ENCODE measurements at places on chromosomes 11 and 22.

DNA sequence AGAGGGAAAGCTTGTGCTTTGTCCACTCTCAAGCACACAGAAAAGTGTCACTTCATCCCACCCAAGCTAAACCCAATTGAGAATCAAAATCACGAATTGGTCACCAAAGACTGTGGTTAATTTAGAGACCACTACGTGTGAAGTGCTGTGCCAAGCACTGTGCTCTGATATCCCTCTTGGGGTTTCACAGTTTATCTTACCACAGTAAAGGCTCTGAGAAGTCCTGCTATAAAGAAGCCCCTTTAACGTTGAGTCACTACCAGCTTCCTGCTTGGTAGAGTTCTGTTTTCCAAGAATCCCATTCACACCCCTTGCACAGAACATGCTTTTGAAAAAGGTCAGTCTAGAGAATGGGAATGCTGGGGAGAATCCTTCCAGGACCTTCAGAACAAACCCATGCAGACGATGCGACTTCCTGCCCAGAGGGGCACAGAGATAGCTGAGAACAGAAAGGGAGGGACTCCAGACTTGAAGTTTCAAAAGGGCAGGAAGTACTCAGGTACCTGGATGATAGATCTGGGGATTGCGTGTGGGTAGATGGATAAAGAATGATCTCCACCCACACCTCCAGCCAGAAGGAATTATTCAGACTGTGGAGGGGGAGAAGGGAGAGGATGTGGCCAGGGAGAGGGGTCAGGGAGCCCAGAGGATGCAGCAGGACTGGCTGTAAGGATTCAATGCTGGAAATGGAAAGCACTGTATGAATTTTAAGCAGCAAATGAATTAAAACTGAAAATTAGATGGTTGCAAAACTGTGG is 18.1 kb upstream of the TSPAN18 start:
- DNase-seq = no peak

- no peak for DNase-seq
Measured at GRCh38 chr22:45321827-45322226, 12.1 kb downstream of the FAM118A start.

DNA sequence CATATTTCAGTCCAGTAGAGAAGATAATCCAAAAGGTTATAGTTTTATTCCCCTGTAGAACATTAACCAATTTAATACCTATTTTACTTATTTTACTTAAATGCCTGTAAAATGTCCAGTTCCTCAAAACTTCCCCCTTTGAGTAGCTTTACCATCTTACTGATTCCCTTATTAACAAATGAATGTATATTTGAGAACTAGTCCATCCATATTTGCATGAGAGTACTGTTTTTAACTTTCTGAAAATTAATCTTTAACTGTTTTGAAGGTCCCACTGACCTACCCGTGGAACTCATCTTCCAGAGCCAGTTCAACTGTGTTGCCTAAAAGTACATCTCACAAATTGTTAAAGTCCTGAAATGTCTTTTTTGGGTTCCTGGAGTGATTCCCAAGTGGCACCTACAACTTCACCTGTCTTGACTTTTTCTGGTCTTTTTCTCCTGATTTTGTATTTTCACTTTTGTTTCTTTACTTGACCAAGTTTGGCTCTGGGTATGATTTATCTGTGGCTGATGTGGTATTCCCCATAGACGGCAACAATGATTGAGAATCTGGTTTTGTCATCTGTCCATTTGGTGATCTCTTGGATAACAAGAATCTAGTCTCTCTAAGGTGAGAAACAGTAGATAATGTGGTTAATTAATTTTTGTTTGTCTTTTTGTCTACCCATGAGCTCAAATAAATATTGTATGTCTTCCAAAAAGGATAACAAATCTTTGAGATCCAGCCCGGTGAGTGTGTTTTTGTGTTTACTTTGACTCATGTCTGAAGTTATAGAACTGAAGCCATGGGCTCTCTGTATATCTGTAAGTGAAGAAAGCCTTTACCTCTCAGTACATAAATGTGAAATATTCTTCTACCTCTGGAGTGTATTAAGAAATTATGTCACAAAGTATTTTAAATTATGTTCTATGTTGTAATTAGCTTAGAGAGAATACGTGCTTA is 174.2 kb downstream of the ETS1 start:
- no peak for DNase-seq

DNA sequence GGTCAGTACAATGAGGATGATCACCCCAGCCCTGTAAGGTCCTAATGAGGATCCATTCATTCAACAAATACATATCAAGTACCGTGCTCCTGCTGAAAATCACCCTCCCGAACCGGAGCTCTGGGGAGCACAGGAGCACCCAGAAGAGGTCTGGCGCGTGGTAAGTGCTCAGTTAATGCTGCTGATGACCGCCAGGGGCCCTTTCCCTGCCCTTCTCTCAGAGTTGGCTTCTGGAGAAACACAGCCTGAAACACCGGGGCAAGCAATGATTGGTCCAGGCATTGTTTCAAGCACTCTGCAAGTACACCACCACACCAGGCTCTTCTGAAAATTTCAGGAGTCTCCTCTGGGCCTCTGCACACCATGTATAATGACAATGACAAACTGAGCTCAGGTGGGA is 3.8 kb upstream of the CCDC86 start:
- no peak for DNase-seq

DNA sequence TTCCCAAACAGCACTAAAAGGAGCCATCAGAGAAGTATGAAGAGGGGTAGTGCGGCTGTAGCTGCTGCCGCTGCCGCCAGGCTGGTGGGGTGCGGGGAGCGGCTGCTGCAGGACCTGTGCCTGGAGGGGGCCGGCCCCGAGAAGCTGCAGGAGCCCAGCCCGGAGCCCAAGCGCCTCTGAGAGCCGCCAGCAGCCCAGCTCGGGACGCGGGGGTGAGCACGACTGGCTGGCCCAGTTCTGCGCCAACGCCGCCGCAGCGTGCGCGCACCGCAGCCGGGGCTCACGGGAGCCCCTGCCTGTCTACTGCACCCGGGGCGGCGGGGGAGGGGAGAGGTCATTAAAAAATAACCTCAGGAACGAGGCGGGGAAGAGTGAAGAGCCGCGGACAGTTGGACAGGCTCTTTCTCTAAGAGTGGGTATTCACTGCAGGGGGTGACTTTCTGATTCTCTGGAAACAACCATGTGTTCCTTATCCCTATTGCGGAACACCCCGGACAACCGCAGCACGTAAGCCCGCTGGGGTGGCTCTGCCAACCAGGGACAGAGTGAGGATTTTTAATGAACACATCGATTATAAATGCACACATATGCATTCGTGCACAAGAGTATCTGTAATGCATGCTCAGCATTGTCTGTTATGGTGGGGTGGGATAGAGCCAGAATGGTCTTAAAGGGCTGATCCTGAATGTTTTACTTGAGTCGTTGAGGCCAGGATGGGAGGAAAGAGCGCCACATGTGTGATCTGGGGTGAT is 453 bp downstream of the GAS2 start:
- DNase-seq = peak; percentile 31
